ENCODE measurements at places on chromosomes 5 and 9.

DNA sequence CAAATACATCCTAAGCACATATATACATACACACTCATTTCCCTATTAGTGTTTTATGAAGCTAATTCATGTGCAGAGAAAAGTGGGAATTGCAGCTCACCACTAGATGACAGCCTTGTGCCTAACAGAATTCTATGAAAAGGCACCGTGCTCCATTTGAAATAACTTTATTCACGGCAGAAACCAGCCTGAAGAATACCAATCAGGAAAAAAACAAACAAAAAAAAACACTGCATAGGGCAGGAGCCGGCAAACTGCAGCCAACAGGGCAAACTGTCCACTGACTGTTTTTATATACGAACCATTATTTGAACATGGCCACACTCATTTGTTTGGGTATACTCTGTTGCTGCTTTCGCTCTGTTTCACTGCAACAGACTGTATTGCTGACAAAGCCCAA is 33.6 kb downstream of the ERMP1 start:
- DNase-seq = no peak

DNA sequence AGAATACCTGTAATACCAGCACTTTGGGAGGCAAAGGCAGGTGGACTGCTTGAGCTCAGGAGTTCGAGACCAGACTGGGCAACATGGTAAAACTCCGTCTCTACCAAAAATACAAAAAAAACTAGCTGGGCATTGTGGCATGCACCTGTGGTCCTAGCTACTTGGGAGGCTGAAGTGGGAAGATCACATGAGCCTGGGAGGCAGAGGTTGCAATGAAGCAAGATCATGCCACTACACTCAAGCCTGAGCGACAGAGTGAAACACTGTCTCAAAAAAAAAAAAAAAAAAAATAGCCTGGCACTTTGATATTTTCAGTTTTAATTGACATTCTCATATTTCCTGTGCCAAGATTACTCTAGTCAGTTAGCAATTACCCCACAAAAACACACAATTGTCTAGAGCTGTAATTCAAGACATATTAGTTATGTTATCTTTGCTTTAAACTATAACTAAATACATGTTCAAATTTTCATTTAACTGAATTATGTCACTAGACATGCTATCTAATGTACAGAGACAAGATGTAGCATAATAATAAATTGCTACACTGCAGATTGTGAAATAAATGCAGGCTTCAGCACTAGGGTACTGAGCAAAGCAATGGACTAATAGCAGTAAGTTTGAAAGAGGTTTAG is 378.2 kb upstream of the GRAMD2B start:
- DNase-seq = no peak

DNA sequence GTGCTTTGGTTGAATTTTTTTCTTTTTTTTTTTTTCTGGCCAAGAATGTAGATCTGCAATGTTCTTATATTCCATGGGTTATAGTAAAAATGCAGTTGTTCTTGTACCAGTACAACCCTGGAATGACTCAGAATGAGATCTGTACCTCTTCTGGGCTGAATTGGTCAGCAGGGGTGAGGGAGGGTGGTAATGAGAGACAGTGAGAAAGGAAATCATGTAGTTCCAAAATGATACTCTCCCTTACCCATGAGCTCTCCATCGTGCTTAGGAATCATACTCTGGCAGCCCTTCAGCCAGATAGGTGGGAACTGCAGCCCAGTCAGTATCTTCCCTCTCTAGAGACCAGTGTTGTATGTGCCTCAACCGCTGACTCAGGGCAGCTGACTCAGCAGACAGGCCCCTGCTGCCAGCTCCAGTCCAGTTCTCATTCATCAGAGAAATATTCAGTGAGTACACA is 2.1 kb upstream of the GLIS3 start:
- DNase-seq = no peak

DNA sequence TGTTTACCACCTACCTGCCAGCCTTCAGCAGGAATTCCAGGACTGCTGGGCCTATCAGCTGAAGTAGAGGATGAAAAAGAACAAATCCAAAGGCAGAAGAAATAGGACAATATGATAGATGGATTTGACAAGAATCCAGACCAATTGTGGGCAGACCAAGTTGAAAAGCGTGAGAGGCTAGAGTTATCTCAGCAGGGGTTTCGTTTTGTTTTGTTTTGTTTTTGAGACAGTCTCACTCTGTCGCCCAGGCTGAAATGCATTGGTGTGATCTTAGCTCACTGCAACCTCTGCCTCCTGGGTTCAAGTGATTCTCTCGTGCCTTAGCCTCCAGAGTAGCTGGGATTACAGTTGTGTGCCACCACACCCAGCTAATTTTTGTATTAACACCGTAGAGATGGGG is 113.2 kb downstream of the PALM2AKAP2 start:
- DNase-seq = no peak

DNA sequence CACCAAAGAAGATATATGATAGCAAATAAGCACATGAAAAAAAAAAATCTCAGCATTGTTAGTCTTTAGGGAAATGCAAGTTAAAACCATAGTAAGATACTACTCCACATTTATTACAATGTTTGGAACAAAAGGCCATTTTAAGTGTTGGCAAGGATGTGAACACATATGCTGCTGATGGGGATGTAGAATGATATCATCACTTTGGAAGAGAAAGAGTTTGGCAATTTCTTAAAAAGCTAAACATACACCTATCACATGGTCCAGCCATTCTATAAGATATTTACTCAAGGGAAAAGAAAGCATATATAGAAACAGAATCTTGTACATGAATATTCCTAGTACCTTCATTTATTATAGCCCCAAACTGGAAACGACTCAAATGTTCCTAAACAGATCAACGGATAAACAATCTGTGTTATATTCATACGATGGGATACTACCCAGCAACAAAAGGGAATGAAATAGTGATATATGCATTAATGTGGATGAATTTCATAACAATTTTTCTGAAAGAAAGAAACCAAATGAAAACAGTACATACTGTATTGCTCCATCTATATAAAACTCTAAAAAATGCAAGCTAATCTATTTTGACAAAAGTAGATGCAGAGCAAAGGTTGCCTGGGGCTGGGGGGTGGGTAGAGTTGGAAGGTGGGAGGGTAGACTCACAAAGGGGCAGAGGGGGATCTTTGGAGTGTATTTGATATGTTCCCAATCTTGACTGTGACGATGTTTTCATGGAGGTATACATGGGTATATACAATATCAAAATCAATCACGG is 45.7 kb upstream of the SMAD5 start:
- DNase-seq = no peak

DNA sequence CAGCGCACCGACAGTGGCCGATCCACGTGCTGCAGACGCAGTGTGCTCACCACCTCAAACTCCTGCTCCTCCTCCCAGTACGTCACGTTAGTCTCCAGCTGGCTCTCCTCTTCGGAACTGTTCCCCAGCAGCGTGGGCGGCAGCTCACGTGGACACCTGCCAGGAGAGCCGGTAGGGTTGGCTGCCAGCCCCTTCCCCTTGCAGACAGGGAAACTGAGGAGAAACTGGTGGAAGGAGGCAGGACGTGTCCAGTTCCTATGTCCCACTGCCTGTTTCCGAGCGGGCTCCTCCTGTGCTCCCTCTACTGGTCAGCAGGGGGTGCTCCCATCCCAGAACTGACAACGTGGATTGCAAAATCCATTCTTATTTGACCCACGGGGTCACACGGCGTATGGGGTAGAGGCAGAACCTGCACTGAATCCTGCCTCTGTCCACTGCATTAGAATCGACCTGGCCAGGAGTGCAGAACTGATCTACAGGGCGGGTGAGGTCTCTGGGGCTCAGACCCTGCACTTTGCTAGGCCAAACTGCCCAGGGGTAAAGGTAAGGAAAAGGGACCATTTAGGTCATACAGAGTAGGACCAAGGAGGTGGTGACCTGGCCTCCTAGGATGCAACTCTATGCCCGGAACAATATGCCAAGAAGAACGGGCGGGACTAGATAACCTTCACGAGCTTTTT is 25.7 kb downstream of the PDGFRB start:
- peak; percentile 4 for DNase-seq

GRCh38 chr9:131517761-131518190 is 13.3 kb downstream of the UCK1 start:
- no peak for DNase-seq

DNA sequence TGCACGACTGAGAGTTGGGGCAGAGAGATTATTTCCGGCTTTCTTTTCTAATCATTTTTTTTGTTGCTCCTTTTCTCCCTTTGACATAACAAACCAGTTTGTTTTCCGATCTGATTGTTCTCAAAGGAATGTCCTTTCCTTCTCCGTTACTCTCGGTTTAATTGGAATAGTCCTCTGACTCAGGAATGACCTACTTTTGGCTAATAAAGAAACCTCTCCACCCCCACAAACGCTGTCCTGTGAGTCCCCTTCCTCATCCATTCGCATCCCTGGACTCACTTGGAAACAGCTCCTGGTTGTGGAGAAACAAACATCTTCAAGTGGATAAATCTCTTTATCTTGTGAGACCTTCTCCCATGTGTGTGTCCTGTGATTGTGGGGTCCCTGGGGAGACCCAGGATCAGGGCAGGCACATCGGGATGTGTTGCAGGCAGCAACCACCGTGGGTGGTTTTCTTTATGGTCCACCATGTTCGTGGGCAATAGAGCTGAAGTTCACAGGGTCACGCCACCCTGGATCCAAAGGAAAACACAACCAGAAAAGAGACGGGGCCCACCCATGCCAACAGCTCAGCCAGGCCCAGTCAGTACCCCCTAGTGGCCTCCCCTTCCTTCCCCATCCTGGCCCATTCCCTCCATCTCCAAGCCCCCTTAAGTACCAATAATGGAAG is 45.2 kb upstream of the NEK6 start:
- DNase-seq = no peak

DNA sequence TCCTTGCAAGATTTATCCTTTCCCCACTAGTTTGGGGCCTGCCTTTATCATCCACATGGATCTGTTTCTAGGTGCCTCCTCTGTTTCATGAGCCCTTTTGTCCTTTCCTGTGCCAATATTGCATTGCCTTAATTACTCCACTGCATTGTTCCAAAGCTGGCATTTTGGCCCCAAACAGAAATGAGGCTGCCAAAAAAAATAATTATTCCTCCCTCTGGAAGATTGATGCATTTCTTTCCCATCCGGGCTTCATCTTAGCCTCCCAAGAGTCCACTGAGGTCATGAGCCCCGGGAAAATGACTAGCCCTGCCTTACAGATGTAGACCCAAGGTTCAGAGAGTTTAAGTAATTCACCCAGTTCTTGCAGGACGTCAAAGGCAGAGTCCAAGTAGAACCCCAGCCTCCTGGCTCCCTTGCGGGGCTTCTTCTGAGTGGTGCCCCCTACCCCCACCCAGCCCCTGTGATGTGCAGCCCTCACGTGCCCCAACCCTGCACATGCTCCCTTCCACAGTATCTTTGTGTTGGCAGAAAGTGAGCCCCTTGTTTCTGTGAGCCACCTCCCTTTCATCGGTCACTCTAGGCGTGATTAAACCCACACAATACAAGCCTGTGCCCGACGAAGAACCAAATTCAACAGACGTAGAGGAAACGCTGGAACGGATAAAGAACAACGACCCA is 62.1 kb downstream of the TMOD1 start:
- DNase-seq = no peak

- DNase-seq = no peak
These were observed 31.8 kb downstream of the MAP1B start for GRCh38 chr5:72138943-72139521.

- no peak for DNase-seq
These were observed 30.8 kb downstream of the LCP2 start for GRCh38 chr5:170266570-170267381.

GRCh38 chr5:103346162-103346748 is 87.7 kb downstream of the MACIR start:
- DNase-seq = no peak

DNA sequence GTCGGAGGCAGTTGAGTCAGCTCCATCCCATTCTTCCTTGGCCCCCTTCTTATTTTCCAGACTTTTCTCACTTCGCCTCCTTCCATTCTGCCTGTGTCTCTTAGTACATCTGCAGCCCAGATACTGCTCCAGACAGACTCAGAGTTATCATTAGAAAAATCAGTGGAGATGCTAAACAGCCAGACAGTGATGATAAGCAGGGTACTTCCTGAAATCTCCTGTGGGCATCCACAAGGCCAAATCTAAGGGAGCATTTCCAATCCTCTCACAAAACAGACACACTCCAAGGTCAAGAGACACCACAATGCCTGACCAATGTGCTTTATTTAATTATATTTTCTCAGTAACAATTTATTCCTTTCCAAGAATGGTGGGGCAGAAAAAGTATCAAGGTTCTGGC is 14.5 kb upstream of the RLN1 start:
- DNase-seq = no peak

- no peak for DNase-seq
These were observed 225.0 kb downstream of the PBX3 start for GRCh38 chr9:125972012-125972729.

- DNase-seq = peak; percentile 75
These were observed 717 bp upstream of the IQGAP2 start for GRCh38 chr5:76402251-76402885.

DNA sequence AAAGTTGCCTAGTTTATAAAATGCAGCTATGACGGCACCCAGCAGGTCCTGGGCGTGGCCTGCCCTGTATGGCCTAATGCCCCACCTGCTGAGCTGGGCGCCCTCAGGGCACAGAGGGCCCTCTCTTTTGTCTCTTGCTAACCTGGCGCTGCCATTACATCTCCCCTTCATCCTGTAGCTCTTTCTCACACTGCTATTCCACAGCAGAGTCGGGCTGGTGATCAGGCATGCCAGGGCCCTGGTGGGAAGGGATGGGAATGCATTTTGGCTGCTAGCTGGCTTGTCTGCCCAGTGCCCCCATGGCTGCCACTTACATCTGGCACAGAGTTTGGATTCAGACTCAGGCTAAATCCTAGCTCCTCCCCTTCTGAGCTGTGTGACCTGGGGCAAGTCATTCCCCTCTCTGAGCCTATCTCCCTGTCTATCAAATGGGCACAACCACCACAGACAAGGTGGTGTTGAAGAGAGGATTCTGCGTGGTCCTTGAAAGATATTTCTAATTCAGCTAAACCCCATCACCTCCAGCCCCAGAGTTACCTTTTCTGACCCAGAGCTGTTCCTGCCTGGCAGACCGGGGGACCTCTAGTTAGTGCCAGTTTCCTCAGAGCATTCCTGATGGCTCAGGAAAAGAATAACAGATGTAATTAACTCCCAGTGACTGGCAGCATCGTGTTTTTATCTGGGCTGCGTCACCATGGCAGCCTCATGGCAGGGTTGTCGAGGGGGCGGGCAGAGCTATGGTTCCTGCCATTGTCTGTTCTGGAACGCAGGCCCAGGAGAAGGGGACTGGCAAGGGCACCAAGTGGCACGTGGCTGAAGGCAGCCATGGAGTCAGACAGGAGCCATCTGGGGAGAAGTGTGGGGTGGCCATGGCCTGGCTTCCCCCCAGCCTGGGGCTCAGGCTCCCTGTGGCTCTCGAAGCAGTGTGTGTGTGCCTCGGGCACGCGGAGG is 6.3 kb downstream of the PRR7 start:
- DNase-seq = no peak

- DNase-seq = no peak
These were observed 756 bp downstream of the VAV2 start for GRCh38 chr9:133991214-133991921.

DNA sequence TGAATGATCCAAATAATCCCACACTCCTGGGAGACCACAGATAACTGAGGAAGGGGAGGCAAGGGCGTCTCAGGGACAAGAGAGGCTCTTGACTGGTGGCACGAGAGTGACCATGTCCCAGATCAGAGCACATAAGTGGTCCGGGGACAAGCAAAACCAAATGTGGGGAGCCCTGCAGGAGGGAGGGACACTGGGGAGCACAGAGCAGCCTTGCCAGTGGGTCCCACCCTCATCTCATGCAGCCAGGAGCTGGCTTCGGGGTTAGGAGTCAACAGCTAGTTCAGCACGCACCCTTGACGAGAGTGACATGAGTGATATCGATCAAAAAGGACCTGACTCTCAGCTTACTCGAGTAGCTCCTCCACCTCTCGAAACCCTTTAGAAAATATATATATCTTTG is 16.5 kb upstream of the UBE2QL1 start:
- DNase-seq = no peak
